ENCODE measurements at places on chromosomes 11 and 22.

- DNase-seq = no peak
Observed at GRCh38 chr11:67504005-67504949, 886 bp downstream of the PITPNM1 start.

DNA sequence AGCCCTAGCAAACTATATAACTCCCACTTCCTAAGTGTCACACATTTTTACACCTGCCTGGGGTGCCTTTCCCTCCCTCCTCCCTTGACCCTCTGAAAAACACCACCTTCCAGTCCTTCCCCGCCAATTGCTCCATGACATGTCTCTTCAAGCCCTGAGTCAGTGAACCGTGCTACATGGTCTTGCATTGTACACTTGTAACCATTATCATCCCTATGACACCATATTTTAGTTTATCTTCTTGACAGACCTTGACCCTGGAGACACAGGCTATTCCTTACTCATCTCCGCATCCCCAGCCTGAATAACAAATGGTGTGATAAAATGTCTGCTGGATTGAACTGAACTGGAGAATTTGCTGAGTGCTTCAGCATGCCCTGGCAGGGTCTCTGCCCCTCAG lies 36.9 kb downstream of the TNKS1BP1 start:
- DNase-seq = no peak

DNA sequence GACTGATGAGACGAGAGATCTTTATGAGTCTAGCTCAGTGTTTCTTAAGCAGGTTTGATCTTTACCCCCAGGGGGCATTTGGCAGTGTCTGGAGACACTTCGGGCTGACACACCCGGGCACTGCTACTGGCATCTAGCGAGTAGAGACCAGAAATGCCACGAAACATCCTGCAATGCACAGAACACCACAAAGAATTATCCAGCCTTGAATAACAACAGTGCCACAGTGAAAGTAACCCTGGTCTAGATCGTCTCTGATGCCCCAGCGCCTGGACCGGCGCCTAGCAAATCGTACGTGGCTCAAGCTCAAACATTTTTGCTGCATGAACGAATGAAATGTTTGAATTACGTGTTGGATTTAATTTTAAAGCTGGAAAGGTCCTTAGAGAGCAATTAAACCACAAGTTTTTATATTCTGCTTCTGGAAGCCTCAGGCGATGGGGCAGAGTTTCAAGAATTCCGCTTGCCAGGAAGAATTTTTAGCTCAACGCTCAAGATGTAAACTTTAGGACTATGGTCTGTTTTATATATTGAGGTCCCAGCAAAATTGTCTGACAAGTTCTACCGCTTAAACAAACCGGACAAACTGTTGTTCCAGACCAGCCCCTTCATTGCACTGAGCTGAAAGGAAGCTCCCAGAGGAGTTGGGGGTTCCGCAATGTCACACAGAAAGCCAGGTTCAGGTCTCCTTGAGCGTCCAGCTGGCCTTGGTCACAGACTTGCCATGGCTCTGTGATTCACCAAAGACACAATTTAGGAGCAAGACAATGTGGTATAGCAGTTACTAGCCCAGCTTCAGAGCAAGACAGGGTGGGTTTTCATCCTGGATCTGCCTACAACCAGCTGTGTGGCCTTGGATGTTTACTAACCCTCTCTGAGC lies 44.2 kb upstream of the SMTN start:
- no peak for DNase-seq

- DNase-seq = no peak
Observed at GRCh38 chr11:133047036-133047770, 485.1 kb downstream of the OPCML start.

DNA sequence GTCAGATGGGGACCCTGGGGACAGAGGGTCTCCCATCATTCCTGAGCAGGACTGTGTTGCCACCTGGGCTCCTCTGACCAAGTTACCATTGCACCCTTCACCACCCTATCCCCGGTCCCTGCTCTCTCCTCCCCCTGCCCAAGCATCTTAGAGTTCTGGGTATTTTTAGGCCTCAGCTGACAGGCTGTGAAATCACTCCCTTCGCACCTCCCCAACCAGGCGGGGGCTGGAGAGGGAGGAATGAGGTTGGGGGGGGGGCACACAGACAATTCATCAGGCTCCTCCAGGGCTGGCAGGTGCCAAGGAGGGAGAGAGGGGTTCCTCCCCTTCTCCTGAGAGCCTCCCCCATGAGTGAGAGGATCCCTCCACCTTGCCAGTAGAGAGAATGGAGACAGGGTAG lies 9.0 kb downstream of the SYT7 start:
- no peak for DNase-seq

DNA sequence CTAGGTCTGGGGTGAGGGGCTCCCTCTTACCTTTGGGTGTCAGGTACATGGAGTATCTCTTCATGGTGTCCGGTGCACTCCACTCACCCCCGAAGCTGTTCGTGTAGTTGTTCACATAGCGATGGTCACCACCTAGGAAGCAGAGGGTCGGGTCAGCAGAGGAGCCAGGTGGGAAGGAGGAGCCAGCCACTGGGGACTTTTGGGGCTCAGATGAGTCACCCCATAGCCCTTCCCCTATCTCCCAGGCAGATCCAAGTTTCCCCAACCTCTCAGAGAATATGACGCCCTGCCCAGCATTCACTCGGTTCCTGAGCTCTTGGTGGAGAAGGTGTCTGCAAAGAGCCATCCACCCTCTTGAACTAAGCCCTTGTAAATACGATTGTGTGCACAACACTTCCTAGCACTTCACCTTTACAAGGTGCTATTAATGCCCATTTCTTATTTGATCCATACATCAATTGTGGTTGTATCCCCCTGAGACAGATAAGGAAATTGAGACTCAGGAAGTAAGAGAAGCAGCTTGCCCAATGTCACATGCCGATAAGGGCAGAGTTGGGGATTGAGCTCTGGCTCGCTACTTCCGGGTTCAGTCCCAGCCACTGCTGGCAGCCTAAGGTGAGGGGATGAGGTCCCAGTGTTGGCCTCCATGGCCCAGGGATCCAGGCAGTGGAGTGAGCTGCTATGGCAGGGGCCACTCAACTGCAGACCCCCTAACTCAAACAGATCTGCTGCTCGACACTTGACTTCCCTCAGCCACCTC lies 14.8 kb downstream of the TRIM29 start:
- no peak for DNase-seq

DNA sequence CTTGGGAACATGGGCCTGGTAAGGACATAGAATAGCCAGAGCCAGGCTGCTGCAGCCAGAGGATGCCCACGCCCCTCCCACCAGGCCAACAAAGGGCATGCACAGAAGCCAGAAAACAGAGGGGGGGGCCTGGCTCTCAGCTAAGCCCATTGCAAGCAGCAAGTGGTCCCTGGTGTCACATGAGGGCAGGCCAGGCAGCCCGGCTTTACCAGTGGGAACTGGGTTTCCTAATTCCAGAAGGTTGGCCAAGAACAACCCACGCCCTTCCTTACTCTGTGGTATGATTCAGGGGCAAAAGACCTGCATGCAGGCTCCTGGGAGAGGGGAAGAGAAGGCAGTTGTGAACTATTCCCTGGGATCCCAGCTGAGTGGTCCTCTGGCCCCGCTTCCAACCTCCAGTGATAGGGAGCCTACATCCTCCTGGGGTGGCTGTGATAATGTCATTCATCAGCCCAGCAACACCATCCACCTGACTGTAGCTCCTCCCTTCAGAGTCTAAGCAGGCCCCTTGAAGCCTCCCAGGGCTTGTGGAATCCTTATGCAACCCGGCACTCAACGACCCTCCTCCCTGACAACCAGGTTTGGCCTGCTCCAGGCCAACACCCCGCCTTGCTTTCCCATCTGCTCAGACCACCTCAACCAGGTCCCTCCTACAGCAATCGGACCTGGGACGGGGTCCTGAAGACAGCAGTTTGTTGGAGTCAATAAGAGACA lies 62.1 kb upstream of the LMO1 start:
- DNase-seq = no peak

GRCh38 chr22:39253435-39254070 lies 8.8 kb upstream of the PDGFB start:
- no peak for DNase-seq

- no peak for DNase-seq
Observed at GRCh38 chr11:38153985-38154384, 1555.9 kb upstream of the RAG2 start.

DNA sequence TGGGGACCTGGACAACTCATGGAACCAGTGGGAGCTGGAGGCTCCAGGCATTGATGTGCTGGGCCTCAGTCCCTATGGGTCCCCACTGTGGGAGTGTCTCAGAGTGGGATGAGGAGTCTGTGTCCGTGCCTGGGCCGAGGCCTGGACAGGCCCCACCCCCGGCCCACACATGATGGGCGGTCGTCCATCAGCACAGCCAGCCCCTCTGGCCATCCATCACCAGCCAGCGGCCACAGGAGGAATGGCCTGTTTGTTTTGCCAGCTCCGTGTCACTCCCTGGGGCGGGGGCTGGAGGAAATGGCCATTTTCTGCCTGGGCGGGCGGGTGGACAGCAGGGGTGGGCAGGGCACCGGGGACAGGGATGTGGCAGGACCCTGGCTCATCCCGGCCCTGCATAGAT lies 13.0 kb upstream of the TBX1 start:
- no peak for DNase-seq

GRCh38 chr11:63901660-63902059 lies 15.3 kb downstream of the RCOR2 start:
- DNase-seq = no peak

Data from stimulated activated CD4-positive, alpha-beta T cell treated with anti-CD3 and anti-CD28 coated beads, Interleukin-4, amount 100 ng/mL, for 48 hours (primary cell).